Endodermal cell (in vitro differentiated cells): ENCODE measurements at places on chromosomes 5 and 9. TPM values are rescaled to one million over a fixed set of nuclear protein-coding genes. Genes with fewer than 3 reads are reported as not detected.
A peak's percentile ranks its signal among the peaks of the same experiment; 100 is the strongest.

Gene MEIKIN
- not detected in 3 replicates for total RNA-seq

Gene PCDHB16
- total RNA-seq = 8.5 to 10.6 TPM (median 9.7 TPM) in 3 replicates

DNA sequence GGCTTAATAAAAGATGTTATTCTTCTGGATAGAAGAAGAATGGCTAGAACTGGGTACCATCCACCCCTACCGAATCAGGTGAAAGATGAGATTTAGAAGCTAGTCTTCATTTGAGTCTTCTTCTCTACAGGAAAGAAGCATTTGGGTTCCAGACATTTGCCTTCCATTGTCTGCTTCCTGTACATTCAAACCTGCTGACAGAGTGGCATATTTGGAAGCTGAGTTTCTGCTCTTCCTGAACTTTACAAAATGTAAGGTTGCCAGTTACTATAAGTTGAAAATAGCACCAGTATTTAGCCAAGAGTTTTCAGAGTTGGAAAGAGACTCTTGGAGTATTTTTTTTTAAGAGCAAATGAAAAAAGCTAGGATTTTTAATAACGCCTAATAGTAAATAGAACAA, 525.4 kb upstream of the TLE4 start:
- no peak for DNase-seq

DNA sequence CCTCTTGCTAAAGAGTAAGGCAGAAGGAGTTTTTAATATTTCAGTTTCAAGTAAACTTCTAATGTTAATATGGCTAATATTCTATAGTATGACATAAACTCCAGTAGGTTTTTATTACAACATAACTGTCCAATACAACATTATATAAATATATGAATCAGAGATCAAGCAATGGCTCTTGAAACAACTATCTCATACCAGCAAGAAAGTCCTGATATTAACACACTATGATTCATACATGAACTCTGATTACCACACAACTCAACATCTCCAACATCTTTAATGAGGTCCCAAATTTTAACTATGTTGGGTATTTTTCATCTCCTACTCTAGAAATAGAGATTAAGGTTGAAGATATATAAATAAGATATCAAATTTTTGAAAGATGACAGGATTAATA, 878.3 kb downstream of the TLE1 start:
- no peak for DNase-seq

- peak; percentile 49 for DNase-seq
Measured at GRCh38 chr5:142324136-142324870, 518 bp downstream of the SPRY4 start.

- no peak for DNase-seq
Measured at GRCh38 chr9:18393340-18394130, 80.4 kb upstream of the ADAMTSL1 start.

DNA sequence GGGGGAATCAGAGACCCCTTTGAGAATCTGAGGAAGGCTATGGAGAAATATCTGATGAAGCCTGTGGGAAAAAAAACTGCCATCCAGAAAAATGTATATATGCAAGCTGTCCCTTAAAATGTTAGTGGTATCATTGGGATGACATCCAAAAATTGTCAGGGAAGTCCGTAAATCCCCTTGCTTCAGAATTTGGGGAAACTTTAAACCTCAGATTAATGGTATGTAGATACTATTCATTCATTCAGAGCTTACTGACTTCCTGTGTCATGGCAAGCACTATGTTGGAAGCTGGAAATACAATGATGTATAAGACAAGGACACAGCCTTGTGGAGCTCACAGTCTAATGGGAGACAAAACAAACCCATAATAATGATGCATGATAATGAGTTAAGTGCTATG, 10.9 kb upstream of the MOB3B start:
- no peak for DNase-seq

- no peak for DNase-seq
Measured at GRCh38 chr5:126988021-126988569, 42.3 kb downstream of the MARCHF3 start.

GRCh38 chr5:153592081-153592480, 101.6 kb downstream of the GRIA1 start:
- no peak for DNase-seq

DNA sequence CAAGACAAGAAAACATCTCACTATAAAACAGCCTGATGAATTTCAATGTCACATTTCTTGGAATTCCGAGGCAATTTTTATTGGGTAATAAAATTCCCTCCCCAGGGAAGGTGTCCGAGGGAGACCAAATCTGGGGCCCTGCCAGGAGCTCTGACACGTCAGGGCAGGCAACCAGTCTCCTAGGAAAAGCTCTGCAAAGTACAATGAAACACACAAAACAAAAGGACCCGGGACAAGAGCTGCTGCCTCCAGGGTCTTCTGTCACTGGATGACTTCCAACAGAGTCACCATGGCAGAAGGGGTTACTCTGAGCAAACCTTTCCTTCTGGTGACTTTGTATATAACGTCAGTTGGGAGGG, 50.8 kb downstream of the SAXO1 start:
- no peak for DNase-seq

DNA sequence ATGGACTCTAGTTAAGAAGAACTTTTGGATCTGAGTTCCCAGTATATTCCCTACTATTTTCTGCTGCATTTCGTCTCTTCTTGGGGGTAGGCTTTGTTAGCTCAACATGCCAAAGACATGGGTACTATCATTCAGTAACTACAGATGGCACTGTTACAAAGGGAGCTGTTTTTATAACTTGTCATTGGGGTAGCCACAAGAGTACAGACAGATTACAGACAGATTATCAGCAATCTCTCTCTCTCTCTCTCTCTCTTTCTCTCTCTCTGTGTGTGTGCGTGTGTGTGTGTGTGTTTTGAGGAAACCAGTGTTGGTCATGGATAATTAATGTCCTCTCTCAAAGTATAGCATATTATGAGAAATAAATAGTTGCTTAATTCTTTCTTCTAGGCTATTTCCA, 116.1 kb downstream of the WDR70 start:
- no peak for DNase-seq

DNA sequence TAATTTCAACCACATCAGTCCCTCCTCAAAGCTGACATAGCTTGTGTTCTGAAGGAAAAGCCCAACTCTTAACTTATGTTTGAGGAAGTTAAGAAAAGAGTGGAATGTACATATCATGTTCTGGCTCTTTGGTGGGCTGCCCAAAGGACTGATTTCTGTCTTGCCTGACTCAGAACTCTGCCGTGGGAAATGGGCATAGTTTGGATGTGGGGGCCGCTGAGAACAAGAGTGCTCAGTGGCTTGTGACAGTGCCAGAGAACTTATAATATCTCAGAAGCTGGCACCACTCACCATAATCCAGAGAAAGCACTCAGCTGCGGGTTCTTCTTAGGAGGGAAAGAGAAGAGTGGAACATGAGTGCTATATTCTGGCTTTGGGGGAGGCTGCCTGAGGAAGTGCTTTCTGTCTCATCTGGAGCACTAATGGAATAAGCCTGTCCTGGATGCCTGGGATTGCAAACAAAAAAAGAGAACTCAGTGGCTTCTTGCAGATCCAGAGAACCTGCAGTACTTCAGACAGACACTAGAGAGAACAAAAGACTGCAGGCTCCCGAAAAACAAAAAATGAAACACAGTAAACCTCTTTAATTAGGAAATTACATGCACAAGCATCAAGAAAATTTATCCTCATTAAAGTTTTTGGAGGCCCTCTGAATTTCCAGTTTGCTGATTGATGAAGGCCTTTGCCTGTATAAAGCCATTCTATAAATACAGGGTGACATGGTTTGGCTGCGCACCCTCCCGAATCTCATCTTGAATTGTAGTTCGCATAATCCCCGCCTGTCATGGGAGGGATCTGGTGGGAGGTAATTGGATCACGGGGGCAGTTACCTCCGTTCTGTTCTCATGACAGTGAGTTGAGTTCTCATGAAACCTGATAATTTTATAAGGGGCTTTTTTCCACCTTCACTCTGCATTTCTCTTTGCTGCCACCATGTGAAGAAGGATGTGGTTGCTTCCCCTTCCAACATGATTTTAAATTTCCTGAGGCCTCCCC, 207.0 kb downstream of the DMAC1 start:
- DNase-seq = peak; percentile 51

- no peak for DNase-seq
Measured at GRCh38 chr5:80463269-80463668, 24.6 kb upstream of the FAM151B start.
